ENCODE measurements at places on chromosomes 16 and 17. TPM values are rescaled to one million over a fixed set of nuclear protein-coding genes. Genes with fewer than 3 reads are reported as not detected.

GRCh38 chr17:36111068-36111490, 7.5 kb downstream of the CCL4 start:
- peaks cover 40% of the 10 kb centered on the region for H3K27me3 ChIP-seq
- no peak overlapping the region for H3K4me3 ChIP-seq
- H3K36me3 ChIP-seq: no peaks in the 10 kb centered on the region
- no peaks in the 10 kb centered on the region for H3K4me1 ChIP-seq

DNA sequence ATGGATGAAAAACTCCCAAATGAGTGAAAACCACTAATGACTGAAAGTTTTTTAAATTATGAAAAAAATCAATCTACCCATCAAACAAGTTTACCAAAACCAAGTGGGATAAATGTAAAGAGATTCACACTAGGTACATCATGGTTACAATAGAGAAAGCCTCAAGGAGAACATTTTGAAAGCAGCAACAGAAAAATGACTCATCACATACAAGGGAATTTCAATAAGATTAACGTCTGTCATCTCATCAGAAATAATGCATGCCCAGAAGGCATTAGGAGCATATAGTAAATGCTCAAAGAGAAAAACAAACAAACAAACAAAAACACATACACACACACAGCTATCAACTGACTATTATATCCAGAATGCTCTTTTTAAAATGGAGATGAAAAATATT, 261.8 kb upstream of the KIF2B start:
- H3K4me1 ChIP-seq: no peaks in the 10 kb centered on the region
- no peak for DNase-seq
- H3K27me3 ChIP-seq: no peaks in the 10 kb centered on the region
- H3K36me3 ChIP-seq: no peaks in the 10 kb centered on the region

DNA sequence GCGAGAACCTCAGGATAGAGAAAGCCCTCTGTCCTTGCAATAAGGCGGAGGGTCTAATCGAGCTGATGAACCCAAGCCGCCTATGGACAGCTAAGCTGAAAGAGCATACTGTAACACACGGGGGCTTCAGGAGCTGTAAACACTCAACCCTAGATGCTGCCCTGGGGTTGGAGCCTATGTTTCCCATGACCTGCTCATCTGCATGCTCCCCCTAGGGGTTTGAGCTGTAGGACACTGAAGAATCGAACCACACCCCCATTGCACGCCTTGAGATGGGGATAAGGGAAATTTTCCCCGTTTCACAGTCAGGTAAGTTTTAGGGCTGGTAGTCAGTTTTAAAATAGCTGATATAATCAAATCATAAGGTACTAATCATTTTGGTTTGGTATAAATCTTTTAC, 675.6 kb upstream of the CDH8 start:
- H3K4me3 ChIP-seq: no peak overlapping the region
- no peak overlapping the region for H3K27ac ChIP-seq
- no peaks in the 10 kb centered on the region for H3K4me1 ChIP-seq
- no peaks in the 10 kb centered on the region for H3K27me3 ChIP-seq
- H3K36me3 ChIP-seq: no peaks in the 10 kb centered on the region
- DNase-seq: no peak

TBX4 gene
- not detected for total RNA-seq

Measured in PC-9 (cell line).